ENCODE measurements at places on chromosomes 2 and 18.

- DNase-seq = no peak
Observed at GRCh38 chr18:13611142-13611600, 115.2 kb downstream of the FAM210A start.

DNA sequence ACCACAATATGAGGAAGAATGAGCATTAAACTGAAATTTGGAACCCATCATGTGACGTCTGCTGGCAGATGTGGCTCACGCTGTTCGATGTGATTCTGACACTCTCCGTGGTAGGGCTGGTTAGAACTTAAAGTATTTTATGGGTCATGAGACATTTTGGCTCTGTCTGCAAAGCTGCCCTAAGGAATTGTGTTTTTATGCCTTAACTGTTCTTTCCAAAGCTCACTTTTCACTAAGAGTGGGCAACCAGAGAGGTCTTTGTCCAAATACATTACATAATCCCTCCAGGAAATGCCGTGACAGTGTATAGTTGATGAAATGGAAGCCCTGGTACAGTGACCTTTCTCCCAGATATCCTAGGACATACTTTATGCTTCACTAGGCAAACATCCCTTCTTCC is 119.1 kb downstream of the AQP4 start:
- no peak for DNase-seq

- no peak for DNase-seq
Observed at GRCh38 chr2:231036131-231036530, 1.2 kb upstream of the C2orf72 start.

DNA sequence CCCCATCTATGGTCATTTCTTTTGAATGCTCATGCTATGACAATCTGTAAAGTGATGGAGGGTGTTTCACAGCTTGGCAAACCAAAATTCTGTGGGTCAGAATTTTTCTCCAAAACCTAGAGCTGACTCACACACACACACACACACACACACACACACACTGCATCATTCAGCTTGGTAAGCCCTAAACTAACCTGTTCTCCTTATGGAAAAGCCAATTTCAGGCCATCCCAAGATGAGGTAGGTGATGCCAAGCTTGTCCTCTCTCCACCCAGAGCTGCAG is 45.0 kb upstream of the NRP2 start:
- no peak for DNase-seq

DNA sequence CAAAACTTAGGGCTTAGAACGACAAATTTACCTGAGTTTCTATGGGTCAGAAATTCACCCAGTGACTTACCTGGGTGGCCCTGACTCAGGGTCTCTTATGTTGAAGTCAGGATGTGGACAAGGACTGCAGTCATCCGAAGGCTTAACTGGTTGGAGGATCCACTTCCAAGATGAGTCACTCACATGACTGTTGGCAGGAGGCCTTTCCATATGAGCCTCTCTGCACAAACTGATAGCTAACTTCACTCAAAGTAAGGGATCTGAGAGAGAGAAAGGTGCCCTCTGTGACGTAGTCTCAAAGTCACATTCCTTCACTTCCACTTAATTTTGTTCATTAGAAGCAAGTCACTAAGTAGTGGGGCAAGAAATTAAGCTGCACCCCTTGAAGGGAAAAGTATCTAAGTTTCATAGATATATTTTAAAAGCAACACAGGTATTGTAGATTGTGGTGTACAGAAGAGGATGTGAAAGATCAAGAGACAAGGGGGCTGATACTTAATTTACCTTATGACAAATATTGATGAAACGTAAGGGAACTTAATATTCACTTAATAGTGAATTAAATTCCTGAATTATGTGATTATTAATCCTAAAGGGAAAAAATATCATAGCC is 48.4 kb downstream of the TANK start:
- no peak for DNase-seq

- DNase-seq = no peak
Observed at GRCh38 chr18:8177330-8178016, 431.8 kb upstream of the RAB12 start.

GRCh38 chr2:133812826-133813617 is 244.8 kb upstream of the NCKAP5 start:
- no peak for DNase-seq

DNA sequence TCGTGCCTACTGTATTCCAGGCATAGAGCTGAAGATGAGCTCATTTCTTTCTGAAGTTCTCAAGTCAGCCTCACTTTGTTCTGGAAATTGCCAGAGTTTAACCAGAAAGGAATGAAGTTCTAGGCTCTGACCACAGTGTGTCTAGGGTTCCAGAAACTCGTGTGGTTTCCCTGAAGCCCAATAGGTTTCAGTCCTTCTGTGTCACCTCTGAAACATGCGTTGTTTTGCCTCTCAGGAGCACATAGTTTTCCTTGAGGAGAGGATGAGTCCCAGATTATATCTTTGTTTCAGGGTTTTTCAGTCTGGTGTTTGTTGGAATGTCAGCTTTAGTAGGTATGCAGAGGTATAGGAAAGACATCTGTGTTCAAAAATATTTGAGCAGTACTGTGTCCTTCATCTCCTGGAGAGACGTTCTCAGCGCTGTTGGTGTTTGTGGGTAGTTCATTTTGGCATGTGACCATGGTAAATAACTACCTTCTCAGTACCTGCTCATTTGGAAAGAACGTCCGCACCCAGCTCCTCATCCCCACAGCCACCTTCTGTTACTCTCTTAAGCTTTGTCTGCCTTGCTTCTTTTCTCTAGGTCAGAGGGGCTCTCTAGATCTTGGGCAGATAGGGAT is 56.6 kb downstream of the RALBP1 start:
- DNase-seq = no peak

GRCh38 chr2:46009315-46009714 is 287.9 kb upstream of the EPAS1 start:
- no peak for DNase-seq

- DNase-seq = no peak
Observed at GRCh38 chr18:23341983-23342382, 111.1 kb upstream of the RIOK3 start.

GRCh38 chr2:174343343-174343622 is 8.5 kb downstream of the SP9 start:
- DNase-seq = no peak

GRCh38 chr2:28150994-28151393 is 241.7 kb upstream of the FOSL2 start:
- no peak for DNase-seq

DNA sequence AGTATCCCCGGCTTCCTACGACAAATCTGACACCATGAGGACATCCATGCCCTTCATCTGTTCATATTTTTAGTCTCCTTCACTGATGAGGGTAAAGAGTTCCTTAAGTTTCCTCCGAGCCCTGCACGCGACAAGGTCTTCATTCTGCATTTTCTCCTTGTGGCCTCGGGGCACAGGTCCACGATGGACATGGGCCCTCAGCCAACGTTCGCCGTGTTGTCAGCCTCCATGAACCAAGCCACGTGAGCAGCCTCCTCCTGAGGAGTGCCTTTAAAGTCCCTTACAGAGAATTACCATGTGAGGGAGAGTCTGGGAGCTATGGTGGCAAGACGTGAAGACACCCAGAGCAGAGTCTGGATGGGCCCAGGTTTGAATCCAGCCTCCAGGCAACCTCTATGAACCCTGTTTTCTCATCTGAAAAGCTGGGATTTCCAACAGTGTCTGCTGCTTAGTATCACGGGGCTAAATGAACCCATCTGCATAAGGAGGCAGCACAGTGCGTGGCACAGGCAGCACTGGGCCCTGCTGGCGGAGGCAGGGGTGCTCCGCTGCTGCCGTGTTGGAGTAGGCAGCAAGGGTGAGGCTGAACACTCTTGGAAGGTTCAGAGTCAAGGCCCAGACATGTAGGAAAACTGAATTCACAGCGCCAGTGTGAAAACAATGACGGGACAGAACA is 54.1 kb downstream of the EIPR1 start:
- no peak for DNase-seq

DNA sequence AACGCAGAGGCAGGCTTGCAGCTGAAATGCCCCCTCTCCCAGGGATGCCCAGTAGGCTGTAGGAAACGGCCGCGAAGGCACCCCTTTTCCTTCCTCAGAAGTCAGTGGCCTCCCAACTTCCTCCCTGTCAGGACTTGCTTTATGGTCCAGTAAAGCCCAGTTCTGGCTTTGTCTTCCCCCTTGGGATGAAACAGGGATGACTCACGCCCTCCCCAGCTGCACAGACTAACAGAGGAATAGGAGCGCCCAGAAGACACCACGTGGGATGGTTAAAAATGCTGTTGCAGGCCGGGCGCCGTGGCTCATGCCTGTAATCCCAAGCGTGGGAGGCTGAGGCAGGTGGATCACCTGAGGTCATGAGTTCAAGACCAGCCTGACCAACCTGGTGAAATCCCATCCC is 6.9 kb downstream of the CREG2 start:
- no peak for DNase-seq

GRCh38 chr2:55049043-55049820 is 1.0 kb downstream of the RTN4 start:
- no peak for DNase-seq

- DNase-seq = no peak
Observed at GRCh38 chr2:7685342-7686015, 768.3 kb downstream of the RNF144A start.

DNA sequence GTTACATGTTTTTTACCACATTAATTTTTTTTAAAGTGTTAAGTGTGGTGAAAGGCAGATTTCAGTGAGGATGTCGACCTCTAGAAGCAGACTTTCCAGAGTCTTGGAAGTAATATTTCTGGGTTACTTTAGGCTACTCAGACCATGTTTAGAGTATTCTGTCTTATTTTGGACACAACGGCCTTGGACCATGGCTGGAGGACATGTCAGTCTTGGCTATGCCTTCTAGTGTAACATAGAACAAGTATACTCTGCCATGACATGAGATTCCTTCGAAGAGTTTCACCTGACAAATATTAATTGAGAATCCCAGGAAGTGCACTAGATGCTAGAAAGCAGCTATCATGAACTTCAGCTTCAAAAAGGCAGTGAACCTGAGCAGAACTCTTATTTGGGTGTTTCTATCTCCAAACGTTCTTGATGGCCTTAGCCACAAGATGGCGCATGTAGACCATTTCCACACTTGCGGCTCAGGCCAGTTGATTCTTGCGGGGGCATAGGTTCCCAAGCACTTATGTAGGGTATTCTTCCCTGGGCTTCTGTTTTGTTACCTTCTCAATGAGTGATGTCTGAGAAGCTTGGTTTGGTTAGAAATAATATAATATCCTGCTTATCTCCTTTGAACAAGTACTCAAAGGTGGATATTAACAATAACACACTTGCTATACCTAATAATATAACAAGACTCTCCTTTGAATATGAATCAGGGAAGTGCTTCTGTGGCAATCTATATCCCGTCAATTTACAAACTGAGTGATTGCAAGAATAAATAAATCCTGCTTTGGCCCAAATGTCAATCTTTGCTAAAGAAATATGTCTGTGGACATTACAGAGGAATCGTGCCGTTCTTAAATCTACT is 62.0 kb downstream of the CACNB4 start:
- DNase-seq = peak; percentile 14

GRCh38 chr2:104654811-104655210 is 199.1 kb upstream of the POU3F3 start:
- DNase-seq = no peak

DNA sequence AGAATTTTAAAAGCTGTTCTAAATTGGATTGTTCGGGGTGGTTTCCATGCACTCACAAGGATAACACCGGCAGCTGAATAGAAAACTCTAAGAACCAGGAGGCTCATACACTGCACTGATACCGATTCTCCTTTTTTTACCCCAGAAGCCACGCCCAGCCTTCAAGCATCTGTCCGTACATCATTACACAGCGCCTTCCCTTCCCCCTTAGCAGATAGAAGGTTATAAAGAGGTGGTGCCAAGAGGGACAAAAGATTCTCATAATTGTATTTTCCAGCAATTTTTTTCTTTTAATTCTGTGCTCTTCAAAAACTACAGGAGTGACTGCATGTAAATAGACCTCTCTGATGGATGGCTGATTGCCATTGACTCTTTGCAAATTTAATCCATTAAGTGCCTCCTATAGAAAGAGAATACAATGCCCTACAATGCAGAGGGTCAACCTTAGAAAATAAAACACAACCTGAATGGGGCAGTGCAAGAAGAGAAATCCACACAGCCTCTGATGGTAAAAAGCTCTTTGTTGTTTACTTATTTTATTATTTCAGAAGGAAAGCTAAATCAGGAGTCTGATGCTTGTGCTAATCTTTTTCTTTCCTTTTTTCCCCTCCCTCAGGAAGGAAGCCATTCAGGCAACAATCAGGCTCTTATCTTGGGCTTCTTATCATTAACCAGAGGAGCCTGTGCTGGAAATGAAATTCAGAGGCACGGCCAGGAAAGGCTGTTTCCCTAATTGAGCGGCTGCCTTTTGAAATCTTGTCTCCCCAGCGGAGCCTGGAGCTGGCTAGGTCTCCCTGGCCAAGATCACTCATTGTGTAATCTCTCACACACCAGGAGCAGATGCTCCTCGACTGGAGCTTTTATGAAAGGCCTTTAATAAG is 198.9 kb upstream of the NABP1 start:
- DNase-seq = no peak

DNA sequence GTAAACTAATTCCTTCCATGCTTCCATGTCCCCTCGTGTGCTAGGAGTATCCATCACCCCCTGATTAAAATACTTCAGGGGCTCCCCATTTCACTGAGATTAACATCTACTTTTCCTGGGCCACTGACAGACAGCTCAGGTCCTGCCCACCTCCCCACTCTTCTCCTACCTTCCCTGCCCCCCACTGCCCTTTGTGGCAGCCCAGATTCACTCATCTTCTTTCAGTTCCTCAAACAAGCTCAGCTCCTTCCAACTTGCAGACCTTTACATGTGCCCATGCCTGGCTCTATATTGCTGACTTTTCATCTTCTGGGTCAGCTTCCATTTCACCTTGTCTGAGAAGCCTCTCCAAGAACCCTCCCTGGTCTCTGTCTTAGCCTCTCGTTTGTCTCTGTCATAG is 12.0 kb downstream of the RUFY4 start:
- DNase-seq = no peak

GRCh38 chr2:219508971-219509779 is 5.1 kb upstream of the ASIC4 start:
- DNase-seq = no peak

- DNase-seq = no peak
Observed at GRCh38 chr2:60331115-60331809, 222.2 kb downstream of the BCL11A start.

DNA sequence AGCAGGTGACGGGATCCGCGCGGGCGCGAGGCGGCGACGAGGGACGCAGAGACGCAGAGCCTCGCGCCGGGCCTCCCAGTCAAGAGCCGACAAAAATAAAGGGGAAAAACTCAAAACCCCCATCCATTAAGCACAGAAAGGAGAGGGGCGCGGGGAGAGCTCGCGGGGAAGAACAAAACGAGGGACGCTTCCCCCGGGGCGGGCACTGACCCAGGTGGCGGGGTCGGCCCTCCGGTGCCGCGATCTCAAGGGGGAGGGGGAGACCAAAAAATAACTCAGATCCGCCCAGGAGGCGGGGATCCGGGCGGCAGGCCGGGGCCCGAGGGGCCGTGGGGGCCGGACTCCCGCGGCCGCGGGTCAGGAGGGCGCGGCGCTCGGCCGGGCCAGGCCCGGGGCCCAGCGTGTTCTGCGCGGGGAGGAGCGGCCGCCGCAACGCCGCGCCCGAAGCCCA is 597 bp downstream of the RNF103 start:
- DNase-seq = no peak

- DNase-seq = no peak
Observed at GRCh38 chr2:135931776-135932443, 53.5 kb downstream of the DARS1 start.

- no peak for DNase-seq
Observed at GRCh38 chr18:32443033-32443705, 27.5 kb downstream of the GAREM1 start.

- no peak for DNase-seq
Observed at GRCh38 chr2:96870626-96871255, 861 bp upstream of the SEMA4C start.

GRCh38 chr2:45567974-45568789 is 42.9 kb downstream of the SRBD1 start:
- no peak for DNase-seq

GRCh38 chr2:235820571-235820970 is 326.7 kb downstream of the AGAP1 start:
- no peak for DNase-seq
